ENCODE measurements at places on chromosomes 7 and 10.

GRCh38 chr7:124784879-124785818, 19.6 kb upstream of the GPR37 start:
- DNase-seq, result no peak

- no peak for DNase-seq
These were observed 26.3 kb downstream of the GAD2 start for GRCh38 chr10:26242706-26243350.

DNA sequence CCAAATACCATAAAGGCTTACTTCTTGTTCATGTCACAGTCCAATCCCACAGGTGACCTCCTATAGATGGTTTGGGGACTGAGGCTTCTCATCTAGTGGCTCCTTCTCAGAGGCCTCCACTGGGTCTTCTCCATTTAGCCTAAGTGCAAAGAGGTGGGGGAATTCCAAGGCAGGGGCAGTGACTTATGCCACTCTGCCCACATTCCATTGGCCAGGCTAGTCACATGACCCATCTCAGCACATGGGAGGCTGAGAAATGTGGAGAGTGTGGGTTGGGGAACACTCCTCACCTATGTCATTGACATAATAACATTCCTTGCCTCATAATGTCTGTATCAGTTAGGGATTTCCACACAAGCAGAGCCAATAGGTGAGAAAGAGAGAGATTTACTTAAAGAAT, 104.3 kb upstream of the PLXNA4 start:
- DNase-seq, result no peak

DNA sequence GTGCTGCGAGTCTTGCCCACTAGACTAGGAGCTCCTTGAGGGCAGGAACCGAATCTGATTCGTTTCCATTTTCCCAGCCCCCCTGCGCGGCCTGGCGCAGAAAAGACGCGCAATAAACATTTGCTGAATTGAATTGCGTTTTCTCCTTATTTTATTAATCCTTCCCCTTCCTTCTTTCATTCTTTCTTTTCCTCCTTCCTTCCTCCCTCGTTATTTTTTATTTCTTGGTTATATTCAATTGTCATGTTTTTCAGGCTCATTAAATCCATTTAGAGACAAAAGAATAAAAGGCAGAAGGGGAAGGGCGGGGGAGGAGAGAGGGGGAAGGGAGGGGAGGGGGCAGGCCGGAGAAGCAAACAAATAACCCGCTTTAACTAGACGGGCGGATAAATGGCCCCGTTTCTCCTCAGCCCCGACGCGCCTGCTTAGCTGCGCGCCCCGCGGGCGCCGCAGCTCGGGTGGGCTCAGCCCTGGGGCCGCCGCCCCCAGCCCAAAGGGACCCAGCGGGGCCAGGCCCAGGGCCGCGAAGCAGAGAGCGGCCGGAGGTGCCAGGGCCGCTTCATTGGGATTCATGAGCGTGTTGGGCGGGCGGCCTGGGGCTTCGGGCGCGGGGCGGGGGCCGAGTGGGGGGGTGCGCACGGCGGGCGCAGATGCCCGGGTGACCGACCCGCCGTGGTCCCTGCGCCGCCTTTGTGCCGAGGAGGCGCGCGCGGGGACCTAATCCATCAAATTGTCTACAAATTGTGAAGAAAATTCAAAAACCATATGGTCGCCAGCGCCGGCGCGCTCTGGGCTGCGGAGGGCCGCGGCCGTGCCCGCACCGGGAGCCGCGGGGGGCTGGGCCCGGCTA, 5.0 kb downstream of the LBX1 start:
- DNase-seq, result no peak

- DNase-seq, result no peak
These were observed 78.7 kb upstream of the AGBL3 start for GRCh38 chr7:134907639-134908038.
